ENCODE measurements at places on chromosomes 1 and 21. TPM values are rescaled to one million over a fixed set of nuclear protein-coding genes. Genes with fewer than 3 reads are reported as not detected.

DNA sequence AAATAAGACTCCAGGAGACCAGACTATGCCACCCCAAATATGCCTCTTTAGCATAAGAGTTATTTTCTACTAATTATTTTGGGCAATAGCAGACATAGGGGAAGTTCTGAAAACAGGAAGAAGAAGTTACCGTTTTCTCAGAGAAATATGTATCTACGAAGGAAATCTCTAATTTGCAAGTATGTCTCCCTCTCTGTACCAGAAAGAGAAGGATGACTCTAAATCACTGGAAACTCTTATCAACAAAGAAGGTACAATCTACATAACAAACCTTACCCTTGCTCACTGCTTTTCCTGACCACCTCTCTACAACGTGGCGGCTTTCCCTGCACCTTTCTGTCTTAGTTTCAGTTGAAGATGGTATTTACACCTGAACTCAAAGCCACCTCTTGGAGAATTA lies 49.0 kb downstream of the OMA1 start:
- no peak for DNase-seq

DNA sequence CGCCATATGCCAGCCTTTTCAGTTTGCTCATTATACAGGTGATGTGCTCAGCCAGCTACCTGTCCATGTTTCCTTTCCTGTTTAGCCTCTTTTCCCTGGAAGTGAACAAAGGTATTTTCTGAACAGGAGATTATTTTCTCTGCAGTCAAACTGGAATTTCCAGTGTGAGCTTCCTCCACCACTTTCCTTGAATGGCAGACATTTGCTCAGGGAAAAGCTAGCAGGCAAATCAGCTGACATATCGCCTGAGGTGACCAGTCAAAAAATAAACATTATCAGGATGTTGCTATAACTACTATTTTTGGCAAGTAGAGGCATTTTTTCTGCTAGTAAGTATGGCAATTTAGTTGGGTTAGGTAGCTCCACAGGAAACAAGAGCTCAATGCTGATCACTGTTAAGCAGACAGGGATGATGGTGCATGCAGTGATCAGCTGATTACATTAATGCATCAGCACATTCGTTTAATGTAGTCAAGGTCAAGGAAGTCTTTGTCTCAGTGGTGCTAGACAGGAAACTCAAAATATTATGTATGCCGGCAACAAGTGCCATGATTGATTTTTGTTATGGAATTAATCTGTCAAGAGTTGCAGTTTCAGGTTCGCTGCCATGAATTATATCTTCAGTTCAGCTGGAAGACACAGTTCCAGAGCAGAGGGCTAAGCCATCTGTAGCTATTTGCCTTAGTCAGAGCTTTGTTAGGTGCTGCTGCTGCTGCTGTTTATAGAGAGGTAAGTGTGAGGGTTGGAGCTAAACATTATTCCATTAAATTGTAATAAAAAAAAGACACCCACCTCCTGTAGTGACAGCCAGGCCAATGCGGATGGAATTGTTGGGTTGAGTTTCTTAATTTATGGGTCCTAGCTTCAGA lies 179.7 kb upstream of the ST6GALNAC5 start:
- DNase-seq, result no peak

The CTH gene
- total RNA-seq, result 6.4 TPM

GRCh38 chr1:43979528-43980254 lies 681 bp downstream of the B4GALT2 start:
- DNase-seq, result peak; percentile 53

The PLA2G4A gene
- total RNA-seq, result 45.3 TPM

- no peak for DNase-seq
Measured at GRCh38 chr1:110135666-110136065, 14.6 kb upstream of the SLC6A17 start.

GRCh38 chr1:182280504-182280900 lies 111.1 kb downstream of the GLUL start:
- no peak for DNase-seq

- no peak for DNase-seq
Measured at GRCh38 chr1:60108196-60108595, 34.6 kb upstream of the C1orf87 start.

- no peak for DNase-seq
Measured at GRCh38 chr1:17615157-17615556, 75.7 kb downstream of the ARHGEF10L start.

The SLC1A7 gene
- not detected for total RNA-seq

The CLDN17 gene
- total RNA-seq, result not detected

- no peak for DNase-seq
Measured at GRCh38 chr1:219973213-219973612, 44.9 kb upstream of the SLC30A10 start.

The CCT3 gene
- 209 TPM for total RNA-seq

DNA sequence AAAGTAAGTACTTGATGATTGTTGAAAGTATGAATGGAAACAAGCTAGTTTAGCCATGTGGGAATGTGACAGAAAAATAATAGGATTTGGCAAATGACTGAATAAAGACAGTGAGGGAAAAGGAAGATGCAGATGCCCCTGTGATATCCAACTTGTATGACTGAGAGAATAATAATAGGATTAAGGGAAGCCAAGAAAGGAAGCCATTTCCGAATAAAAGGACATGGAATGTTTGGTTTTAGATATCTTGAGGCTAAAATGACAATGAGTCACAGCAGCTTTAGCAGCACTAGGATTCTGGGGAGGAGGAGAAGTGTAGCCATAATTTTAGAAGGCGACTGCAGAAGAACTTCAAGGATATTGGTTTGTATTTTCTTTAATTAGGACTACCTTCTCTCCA lies 109.2 kb downstream of the TTLL7 start:
- no peak for DNase-seq

DNA sequence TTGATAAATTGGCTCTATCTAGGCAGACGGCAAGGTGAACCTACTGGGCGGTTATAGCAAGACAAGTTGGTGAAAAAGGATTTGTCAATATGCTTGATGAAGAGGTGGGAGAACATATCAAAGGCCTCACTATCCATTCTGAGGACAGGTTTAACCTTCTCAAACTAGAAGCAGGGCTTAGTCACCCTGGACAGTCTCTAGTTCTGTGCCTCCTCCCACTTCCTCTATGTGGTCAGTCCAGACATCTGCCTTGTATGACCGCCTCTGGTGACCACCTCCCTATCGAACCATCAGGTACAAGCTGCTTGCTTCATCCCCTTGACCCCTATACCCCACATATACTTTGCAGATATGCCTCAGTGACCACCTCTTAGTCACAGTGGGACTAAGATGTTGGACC lies 2.3 kb upstream of the SCYL3 start:
- DNase-seq, result no peak

GRCh38 chr1:235038701-235039100 lies 89.9 kb downstream of the TOMM20 start:
- no peak for DNase-seq
